ENCODE measurements at places on chromosomes 1 and 21.

DNA sequence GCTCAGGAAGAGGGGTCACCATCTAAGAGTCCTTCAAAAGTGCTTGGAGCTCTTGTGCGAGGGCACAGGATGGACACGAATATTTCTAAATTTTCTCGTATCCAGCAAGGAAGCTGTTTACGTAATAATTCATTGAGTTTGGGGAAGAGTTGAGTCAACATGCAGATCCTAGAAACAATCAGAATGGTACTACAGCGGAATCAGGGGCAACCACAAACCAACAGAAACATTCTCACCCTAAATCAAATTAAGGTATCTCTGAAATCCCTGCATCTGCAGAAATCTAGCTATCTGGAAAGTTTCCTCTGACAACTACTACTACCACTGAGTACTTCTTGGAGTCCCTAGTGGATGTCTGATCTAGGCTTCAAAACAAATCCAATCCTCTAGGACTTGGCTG is 352.4 kb downstream of the LTN1 start:
- DNase-seq: no peak

- no peak for DNase-seq
Measured at GRCh38 chr1:88985032-88985431, 7.4 kb downstream of the KYAT3 start.

DNA sequence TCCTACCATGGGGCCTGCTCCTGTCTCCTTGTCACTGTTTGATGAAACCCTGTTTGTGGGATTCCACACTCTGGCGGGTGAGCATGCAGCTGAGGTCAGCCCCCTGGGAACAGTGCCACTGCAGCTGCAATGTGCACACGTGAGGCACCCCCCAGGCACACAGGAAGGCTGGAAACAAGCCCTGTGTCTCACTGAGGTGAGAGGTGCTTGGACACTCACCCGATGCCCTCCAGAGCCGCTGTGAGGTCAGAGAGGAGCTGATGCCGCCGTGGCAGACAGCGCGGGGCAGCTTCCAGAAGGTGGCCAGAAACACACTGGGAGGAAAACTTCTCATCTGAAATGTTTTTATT is 49.7 kb downstream of the SLX9 start:
- DNase-seq: no peak

DNA sequence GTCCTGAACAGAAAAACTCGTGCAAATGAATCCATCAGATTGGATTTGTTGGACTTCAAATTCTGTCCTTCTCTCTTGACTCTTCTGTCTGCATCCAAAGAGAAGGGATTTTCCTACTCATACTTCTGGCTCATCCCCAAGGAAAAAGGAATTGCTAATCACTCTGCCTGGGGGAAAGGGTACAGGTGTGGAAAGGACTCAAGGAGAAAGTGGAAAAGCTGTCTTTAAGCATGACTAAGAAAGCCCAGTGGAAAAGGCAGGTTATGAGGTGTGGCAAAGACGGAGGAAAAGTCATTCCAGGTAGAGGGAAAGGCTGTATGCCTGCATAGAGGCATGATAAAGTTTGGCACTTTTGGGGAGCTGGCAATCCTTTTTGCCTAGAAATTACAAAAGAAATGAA is 43.4 kb downstream of the PTGS2 start:
- DNase-seq: no peak

- no peak for DNase-seq
Measured at GRCh38 chr1:231139125-231139649, 22.7 kb upstream of the TRIM67 start.

DNA sequence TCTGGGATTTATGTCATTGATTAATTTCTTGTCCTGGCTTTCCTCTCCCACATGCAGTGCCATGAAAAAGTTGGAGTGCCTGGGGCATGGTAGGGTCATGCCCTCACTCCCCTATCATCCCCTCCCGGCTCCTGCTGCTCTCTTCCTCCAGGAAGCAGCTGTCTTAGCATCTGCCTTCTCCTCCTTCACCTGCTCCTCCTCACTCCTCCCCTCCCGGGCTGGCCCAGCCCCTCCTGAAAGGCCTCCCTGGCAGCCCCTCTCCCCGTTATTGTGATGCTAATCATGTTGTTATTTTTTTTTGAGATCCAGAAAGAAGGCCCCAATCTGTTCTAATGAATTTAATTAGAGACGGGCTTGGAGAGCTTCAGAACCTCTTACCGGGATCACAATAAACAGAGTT is 36.3 kb upstream of the NFASC start:
- DNase-seq: no peak

GRCh38 chr1:115340879-115341278 is 2.8 kb upstream of the NGF start:
- no peak for DNase-seq

- no peak for DNase-seq
Measured at GRCh38 chr1:204081791-204082513, 9.0 kb downstream of the SOX13 start.

DNA sequence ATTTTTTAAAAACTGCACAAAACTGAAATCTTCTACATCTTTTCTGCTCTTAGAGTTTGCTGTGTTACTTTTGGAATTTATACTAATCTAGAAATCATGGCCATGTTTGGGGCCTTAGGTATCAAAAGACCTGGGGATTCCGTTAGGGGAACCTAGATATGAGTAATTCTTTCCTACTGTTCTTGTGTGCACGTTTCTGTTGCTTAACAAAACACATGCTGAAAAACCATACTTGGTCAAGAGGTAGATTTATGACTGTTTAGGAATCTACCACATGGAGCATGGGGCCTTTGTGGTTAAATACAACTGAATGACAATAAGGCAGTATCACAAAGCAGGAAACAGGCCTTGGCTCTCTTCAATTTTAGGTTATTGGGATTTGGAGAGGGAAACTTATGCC is 291.9 kb upstream of the USP25 start:
- no peak for DNase-seq

- DNase-seq: peak; percentile 59
Measured at GRCh38 chr1:230127105-230128054, 60.3 kb downstream of the GALNT2 start.

GRCh38 chr1:93519199-93519829 is 71.4 kb downstream of the FNBP1L start:
- no peak for DNase-seq

DNA sequence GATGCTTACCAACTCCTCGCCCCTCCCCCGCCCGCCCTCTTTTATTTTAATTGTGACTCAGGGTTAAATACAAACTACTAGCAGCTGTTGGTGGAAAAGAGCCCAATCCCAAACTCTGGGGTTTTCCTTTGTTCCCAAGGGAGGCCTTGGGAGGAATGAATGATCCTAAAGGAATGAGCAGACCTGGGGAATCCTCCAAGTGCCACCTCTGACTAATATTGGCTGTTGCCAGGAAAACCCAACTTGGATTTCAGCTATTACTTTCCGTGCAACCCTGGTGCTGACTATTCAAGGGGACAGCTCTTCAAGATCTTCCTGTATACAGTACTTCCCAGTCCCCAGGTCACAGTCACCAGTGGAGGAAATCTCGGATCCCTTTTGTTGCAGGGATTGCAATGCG is 1.3 kb upstream of the S100A10 start:
- no peak for DNase-seq

DNA sequence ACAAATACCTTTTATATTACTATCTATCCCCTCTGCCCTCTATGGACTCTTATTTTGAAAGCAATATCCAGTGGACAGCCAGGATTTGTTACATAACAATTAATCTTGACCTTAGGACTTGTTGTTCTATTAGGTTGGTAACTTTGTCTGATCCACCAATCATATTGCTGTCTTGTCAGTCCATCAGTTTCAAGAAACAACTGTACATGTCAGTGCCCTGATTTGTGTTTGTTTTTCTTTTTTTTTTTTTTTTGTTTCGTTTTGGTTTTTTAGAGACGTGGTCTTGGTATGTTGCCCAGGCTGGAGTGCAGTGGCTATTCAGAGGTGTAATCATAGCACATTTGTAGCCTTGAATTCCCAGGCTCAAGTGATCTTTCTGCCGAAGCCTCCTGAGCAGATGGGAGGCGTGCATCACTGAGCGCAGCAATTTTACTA is 1.5 kb upstream of the SCP2 start:
- DNase-seq: no peak

- DNase-seq: no peak
Measured at GRCh38 chr1:20194224-20194623, 7.9 kb upstream of the PLA2G2C start.

- no peak for DNase-seq
Measured at GRCh38 chr1:118021668-118022067, 92.1 kb downstream of the WDR3 start.

DNA sequence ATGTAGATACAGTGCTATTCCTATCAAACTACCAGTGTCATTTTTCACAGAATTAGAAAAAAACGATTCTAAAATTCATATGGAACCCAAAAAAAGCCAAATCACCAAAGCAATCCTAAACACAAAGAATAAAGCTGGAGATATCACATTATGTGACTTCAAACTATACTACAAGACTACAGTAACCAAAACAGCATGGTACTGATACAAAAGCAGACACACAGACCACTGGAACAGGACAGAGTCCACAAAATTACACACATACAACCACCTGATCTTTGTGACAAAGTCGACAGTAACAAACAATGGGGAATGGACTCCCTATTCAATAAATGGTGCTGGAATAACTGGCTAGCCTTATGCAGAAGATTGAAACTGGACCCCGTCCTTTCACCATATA is 71.4 kb upstream of the ZNF326 start:
- no peak for DNase-seq

GRCh38 chr1:3459051-3459908 is 4.8 kb downstream of the ARHGEF16 start:
- DNase-seq: no peak

DNA sequence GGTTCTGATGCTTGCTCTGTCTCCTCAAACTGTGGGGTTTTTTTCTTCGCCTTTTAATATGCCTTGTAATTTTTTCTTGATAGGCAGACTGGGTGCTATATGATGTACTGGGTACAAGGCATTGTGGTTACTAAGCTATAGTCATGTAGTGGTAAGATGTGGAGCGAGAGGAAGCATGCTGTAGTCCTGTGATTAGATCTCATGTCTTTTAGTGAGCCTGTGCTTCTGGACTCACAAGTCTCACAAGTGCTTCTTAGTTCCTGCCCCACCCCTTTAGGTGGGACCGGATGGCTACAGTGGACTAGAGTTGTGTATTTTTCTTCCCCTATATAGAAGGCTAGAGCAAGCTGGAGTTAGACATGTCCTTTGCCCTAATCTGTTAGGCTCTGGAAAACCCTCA is 178.7 kb downstream of the DNM3 start:
- DNase-seq: no peak

DNA sequence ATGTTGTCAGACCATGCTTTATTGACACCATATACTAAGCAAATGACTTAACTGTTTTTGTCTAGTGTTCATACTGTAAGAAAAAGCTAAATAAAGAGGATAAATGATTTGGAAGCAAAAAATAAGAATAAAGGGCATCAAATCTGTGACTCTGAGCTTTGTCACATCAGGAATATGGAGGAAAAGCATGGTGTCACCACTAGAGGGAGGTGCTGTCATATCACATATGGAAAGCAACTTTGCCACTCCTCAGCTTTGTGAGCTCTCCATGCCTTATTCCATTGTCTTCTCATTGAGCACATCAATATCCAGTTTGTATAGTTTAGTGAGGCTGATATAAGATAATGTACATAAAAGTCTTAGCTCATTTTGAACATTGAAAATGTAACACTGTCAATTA is 20.8 kb upstream of the GBP1 start:
- no peak for DNase-seq

GRCh38 chr1:208461680-208462079 is 217.5 kb upstream of the PLXNA2 start:
- DNase-seq: no peak

GRCh38 chr1:189678779-189679178 is 798.9 kb downstream of the BRINP3 start:
- no peak for DNase-seq

- DNase-seq: no peak
Measured at GRCh38 chr1:236419502-236419901, 25.4 kb downstream of the EDARADD start.

- DNase-seq: no peak
Measured at GRCh38 chr1:183989078-183989577, 48.4 kb downstream of the COLGALT2 start.

- no peak for DNase-seq
Measured at GRCh38 chr1:89466307-89466930, 58.2 kb upstream of the LRRC8B start.

DNA sequence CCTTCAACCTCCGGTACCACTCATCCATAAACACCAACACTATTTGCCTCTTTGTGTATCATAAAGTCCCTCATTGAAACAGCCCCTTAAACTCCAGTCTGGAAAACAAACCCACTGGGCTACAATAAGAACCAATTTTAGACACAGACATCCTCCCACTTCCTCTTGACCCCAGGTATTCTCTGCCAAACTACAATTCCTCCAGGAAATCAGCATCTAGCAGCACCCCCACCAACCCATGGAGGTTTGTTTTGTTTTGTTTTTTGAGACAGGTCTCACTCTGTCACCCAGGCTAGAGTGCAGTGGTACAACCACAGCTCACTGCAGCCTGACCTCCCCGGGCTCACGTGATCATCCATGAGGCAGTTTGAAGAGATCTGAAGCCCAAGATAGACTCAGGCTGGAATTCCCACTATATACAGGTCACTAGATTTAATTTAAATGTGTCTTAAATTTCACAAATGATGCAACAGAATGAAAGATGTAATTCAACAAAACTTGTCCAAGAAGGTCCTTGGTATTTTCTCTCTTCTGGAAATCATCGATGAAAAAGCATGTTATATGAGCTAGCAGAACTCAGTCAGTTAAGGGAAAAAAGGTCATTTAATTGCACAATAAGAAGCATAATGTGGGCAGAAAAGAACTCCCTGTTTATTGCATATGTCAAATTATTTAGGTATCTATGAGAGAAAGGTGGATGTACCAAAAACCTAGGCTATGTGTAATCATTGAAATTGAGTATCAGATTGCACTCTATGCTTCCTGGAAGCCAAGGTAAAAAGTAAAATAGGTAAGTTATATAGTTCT is 30.3 kb downstream of the TCP10L start:
- DNase-seq: no peak

GRCh38 chr1:39003794-39004193 is 12.7 kb downstream of the AKIRIN1 start:
- no peak for DNase-seq

GRCh38 chr1:203324105-203325025 is 19.0 kb downstream of the BTG2 start:
- peak; percentile 39 for DNase-seq

DNA sequence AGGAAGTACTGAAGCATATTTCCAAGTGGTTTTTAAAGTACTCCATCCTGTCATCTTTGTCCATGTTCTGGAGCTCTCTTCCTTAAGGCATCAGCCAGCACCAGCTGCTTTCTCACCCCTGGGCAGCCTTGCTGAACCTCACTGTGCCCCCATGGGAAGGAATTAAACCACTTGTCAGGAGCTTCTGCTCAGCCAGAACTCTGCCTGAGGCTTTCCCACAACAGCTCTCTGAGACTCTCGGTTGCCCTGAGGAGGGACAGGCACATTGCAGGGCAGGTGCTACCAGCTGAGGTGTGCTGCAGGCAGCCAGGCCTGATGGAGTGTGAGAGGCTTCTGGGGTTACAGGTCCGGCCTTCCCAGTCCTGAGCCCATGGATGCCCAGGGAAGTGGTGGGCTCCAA is 30.9 kb downstream of the FAM163A start:
- no peak for DNase-seq
